Progenitor cell of endocrine pancreas (in vitro differentiated cells): ENCODE measurements at places on chromosomes 6 and 20. TPM values are rescaled to one million over a fixed set of nuclear protein-coding genes. Genes with fewer than 3 reads are reported as not detected.

Gene ARMC2
- 16.1 and 16.5 TPM in 2 replicates for total RNA-seq

Gene RWDD2A
- 7.1 and 7.6 TPM in 2 replicates for total RNA-seq

Gene BRD2
- 229 and 238 TPM in 2 replicates for total RNA-seq

- no peaks in the 10 kb centered on the region for H3K4me1 ChIP-seq
- peaks cover 39% of the 10 kb centered on the region for H3K27me3 ChIP-seq
- no peaks in the 10 kb centered on the region for H3K36me3 ChIP-seq
- no peak overlapping the region for H3K4me3 ChIP-seq
Measured at GRCh38 chr6:148565930-148566663, 180.7 kb upstream of the UST start.
